ENCODE measurements at places on chromosomes 3 and 15. TPM values are rescaled to one million over a fixed set of nuclear protein-coding genes. Genes with fewer than 3 reads are reported as not detected.

Gene CAMKV
- total RNA-seq, result 0.85 TPM

Gene CACNA2D3
- 0.05 TPM for total RNA-seq

Gene FBXO40
- total RNA-seq, result not detected

Gene AVEN
- 18.5 TPM for total RNA-seq

Gene CLDN16
- 0.06 TPM for total RNA-seq

Gene PAQR9
- total RNA-seq, result 4.0 TPM

Gene GP5
- total RNA-seq, result not detected

Gene CD200
- total RNA-seq, result not detected

Gene CCR3
- not detected for total RNA-seq

Gene SLC28A2
- not detected for total RNA-seq

Gene RASL12
- 0.19 TPM for total RNA-seq

Gene DCLK3
- total RNA-seq, result not detected

Gene BAHD1
- 13.3 TPM for total RNA-seq

Gene ITGB5
- total RNA-seq, result 410 TPM

Gene CCDC9B
- total RNA-seq, result 18.3 TPM

Gene SV2B
- total RNA-seq, result 0.03 TPM

Gene FMN1
- 0.36 TPM for total RNA-seq

Gene C3orf80
- 1.8 TPM for total RNA-seq

Gene SH2D7
- not detected for total RNA-seq

Gene BUB1B
- 33.0 TPM for total RNA-seq

Gene SCG5
- total RNA-seq, result 2.2 TPM

Gene TUSC7
- total RNA-seq, result not detected

Gene RMDN3
- 24.0 TPM for total RNA-seq

Gene CNTN3
- not detected for total RNA-seq

Gene SLC22A13
- not detected for total RNA-seq

Gene DLL4
- total RNA-seq, result 0.51 TPM

Gene POLQ
- total RNA-seq, result 7.5 TPM

Gene BLM
- total RNA-seq, result 15.5 TPM

Gene GPR27
- 4.0 TPM for total RNA-seq

Gene NR1I2
- total RNA-seq, result not detected

Gene SATB1
- 0.09 TPM for total RNA-seq

Gene ISLR2
- 0.29 TPM for total RNA-seq

Gene FGF12
- 0.38 TPM for total RNA-seq

Gene CDHR4
- total RNA-seq, result 0.30 TPM

Gene LCTL
- not detected for total RNA-seq

Gene PIF1
- total RNA-seq, result 21.1 TPM

Gene FBXW12
- not detected for total RNA-seq
